CD4-positive, alpha-beta T cell treated with Interleukin-2 at 100 ng/mL for 4 hours (primary cell): ENCODE measurements at places on chromosomes 16 and 17.

DNA sequence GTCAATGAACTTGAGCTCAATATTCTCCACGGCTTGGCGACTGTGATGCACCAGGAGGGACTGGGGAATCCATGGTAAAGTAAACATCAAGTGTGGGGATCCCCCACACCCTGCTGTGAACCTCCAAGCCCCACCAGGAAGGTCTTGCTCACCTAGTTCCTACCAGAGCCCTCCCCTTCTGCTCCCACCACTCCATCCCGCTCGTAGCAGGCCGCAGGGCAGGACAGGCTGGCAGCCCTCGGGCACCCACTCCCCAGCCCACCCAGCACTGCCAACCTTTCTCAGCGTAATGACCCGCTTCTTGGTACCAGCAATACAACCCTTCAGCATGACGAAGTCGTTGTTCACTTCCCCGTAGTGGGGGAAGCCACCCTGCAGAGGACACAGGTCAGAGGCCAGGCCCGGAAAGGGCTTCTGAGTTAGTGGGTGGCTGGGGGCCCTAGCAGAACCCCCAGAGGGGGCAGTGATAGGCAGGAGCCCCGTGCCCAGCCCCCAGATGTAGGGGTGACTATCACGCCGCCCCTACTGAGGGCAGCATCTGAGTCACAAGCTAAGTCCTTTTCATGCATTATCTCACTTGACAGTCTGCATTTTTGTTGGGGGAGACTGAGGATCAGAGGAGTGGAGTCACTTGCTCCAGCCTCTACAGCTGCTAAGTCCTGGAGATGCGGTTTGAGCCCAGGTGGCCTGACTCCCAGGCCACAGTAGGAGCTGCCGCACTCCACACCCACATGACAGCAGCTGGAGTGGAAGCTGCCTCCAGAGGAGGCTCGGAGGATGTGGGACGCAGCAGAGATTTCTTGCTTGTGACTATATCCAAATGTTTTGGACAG, 2.8 kb upstream of the MSRB1 start:
- no peak for DNase-seq

GRCh38 chr16:87351320-87351698, 32.3 kb downstream of the FBXO31 start:
- DNase-seq = no peak

DNA sequence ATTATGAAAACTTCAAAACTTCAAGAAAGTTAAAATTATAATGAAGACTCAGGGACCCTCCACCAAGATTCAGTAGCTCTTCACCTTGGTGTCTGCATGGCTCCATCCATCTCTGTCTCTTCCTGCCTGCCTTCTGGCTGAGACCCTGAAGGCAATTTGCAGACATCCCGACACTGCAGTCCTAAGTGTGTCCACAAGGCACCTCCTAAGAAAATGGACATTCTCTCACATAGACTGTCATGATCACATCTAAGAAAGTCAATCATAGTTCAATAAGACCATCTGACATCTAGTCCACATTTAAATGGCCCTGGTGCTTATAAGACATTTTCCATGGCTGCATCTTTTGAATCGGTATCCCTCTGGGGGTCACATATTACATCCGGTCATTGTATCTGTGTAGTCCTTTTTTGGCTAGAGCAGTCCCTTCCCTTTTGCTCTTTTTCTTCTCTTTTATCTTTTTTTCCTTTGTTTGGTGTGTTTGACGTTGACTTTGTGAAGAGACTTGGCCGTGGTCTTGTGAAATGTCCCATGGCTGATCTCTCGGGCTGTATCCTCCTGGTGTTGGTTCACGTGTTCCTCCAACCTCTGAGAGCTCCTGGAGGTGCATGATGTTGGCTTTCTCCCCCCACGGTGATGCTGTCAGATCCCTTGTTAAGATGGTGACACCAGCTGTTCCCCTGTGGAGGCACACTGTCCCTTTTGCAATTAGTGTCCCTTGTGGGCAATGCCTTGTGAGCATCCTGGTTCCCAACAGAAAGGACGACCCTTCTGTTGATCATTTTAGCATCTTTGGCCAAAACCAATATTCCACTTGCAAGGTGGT, 5.0 kb upstream of the TNFRSF13B start:
- DNase-seq = no peak

GRCh38 chr17:43779145-43780125, 658 bp upstream of the DUSP3 start:
- no peak for DNase-seq

GRCh38 chr17:20982589-20983358, 60.0 kb downstream of the USP22 start:
- no peak for DNase-seq
